Cerebellar nuclear complex (tissue), 1 donor: ENCODE measurements at places on chromosomes 5 and 9.

- DNase-seq: no peak
These were observed 90.2 kb upstream of the TAS2R1 start for GRCh38 chr5:9720361-9720760.

GRCh38 chr5:133460172-133460758, 152.1 kb downstream of the FSTL4 start:
- no peak for DNase-seq

DNA sequence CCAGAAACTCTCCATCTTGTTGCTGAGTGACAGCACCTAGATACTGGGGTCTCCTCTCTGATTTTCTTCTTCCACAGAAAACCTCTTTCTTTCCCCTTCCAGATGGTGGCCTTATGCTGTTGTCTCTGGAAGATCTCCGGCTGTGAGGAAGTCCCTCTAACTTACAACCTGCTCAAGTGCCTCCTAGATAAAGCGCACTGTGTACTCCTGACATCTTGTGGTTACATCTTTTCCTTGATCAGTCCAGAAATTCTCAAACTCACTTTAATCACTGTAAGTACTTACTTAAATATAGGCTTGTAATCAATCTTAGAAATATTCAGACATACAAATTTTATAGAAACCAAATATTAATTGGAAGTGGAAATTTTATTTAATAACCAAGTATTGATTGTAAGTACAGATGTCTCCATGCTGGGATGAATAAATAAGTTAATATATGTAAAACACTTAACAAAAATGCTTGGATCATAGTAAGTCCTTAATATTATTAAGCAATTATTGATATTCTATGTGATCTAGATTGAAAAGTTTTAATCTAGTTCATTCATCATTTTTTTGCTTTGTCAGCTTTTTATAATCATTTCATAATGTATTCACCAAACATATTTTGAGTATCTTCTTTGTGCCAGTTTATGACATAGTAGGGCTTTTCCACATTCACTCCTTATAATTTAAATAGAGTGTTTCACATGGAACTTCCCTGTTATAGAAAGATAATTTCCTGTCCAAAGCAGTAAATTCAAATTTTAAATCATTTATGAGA, 1381.4 kb upstream of the CDH6 start:
- DNase-seq: no peak

- DNase-seq: no peak
These were observed 43.5 kb downstream of the SLC12A7 start for GRCh38 chr5:1068204-1068894.

DNA sequence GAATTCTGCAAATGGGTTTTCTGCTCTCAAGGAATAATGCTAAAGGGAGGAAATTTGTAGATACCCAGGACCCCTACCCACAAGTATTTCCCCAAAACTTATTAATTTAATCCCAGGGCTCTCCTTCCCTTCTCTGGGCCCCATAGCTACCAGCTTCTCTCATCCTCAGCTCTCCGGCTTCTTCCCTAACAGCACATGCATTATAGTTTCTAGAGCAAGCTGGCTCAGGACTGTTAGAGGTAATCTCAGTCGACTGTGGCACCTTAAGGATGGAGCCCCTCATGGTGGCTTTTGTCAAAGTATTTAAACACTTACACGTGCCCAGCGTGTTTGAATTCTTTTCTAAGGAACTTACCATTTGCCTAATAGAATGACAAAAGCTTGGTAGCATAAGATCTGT, 252.5 kb upstream of the GAS1 start:
- no peak for DNase-seq

DNA sequence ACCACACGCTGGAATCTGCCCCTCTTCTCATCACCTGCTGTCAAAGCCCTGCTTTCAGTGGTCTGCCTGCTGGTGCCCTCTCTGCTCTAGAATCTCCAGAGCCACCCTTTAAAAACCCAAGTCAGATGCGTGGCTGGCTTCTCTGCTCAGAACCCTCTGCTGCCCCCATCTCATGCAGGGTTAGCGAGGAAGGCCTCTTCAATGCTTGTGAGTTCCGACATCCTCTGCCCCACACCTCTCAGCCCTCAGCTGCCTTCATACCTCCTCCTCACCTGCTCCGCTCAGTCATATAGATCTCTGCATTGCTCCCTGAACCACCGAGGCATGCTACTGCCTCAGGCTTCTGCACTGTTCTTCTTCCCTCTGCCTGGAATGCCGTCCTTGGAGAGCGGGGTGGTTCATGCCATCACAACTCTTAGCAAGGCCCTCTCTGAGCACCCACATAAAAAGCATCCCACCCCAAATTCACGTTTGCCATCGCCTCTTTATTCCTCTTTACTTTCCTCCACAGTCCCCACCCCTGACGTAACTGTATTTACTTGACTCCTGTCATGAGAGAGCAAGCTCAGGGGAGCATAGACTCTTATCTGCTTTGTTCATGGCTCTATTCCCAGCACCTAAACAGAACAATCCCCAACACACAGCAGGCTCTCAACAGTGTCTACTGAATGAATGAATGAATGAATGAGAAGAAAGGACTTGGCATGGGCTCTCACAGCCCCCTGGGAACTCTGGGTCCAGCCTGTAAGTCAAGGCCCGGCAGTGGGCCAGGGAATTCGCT, 10.4 kb downstream of the SHB start:
- DNase-seq: no peak

GRCh38 chr9:120734607-120735410, 20.5 kb upstream of the MEGF9 start:
- no peak for DNase-seq

DNA sequence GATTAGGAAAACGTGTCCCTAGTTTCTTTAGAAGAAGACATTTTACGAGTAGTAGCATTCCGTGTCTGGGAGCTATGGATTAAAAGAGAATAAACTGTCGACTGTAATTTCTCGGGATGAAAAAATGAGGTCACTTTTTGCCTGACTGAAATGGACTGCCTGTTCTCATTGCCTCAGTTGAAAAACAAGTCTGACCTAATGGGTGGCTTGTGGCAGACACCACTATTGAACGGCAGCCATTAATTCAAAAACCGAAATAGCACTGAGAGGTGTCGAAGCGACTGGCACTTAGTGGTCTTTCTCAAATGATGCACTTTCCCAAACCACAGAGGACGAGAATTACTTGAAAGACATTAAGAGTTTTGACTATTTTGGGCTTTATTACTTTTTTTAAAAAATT, 35.4 kb downstream of the OSTF1 start:
- DNase-seq: no peak

- DNase-seq: no peak
These were observed 419.7 kb upstream of the BRINP1 start for GRCh38 chr9:119788921-119789320.

GRCh38 chr5:56350011-56350596, 117.0 kb upstream of the ANKRD55 start:
- DNase-seq: no peak
